ENCODE measurements at places on chromosomes 12 and 14.

DNA sequence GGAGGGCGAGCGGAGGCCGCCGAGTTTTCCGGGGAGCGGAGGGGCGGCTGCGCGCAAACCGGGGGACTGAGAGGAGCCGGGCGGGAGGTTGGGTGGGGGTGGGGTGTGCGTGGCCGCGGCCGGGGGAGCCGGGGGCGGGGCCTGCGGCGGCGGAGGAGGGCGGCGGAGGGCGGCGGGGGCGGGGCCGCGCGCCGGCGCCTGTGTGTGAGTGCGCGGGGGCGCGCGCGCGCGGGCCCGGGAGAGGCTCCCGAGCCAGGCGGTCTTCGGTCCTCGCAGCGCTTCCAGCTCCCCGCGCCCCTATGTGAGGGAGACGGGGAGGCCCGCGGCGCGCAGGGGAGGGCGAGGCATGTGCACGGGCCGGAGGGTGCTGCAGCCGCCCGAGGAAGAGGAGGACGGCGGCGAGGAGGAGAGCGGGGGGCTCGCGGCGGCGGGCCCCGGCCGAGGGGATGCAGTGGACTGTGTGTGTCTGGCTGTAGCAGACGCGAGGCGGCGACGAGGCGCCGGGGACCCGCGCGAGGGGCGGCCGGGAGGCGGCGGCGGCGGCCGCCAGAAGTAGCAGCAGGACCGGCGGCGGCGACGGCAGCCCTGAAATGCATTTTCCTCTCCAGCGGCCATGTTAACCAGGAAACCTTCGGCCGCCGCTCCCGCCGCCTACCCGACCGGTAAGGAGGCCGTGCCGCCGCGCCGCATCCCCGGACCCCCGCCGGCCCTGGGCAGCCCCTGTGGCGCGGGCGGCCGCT, at the start of gene DYRK2:
Gene DYRK2, plus strand, starts transcription at position 225 of the 740 bp plus-strand sequence. Its CDS starts 389 bp downstream, at position 614.
- DNase-seq: peak; percentile 83

GRCh38 chr12:12372946-12373722, 16.3 kb downstream of the BORCS5 start:
- no peak for DNase-seq

- no peak for DNase-seq
Observed at GRCh38 chr12:104352106-104352713, 48.7 kb downstream of the EID3 start.

DNA sequence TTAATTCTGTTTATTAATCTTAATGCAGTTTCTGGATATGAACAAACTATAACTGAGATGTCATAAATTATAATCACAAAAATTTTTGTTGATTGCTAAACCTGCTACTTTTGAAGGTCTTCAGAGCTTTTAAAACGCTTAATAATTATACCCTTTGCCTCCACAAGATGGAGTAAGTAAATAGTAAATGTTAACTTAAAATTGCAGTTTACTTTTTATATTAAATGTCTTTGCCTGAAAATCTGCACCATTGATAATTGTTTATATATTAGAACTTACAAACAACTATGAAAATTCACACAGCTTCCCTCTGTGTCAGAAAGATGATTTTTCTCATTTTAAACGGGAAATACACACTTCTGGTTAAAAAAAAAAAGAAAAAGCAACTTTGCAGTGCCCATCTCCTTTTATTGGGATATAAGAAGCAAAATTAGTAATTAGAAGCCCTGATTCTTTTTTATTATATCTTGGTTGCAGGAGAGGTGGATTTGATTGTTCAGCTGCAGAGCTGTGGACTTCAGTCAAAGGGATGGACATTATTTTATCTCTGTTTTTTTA, 35.6 kb downstream of the SCFD1 start:
- DNase-seq: peak; percentile 6

DNA sequence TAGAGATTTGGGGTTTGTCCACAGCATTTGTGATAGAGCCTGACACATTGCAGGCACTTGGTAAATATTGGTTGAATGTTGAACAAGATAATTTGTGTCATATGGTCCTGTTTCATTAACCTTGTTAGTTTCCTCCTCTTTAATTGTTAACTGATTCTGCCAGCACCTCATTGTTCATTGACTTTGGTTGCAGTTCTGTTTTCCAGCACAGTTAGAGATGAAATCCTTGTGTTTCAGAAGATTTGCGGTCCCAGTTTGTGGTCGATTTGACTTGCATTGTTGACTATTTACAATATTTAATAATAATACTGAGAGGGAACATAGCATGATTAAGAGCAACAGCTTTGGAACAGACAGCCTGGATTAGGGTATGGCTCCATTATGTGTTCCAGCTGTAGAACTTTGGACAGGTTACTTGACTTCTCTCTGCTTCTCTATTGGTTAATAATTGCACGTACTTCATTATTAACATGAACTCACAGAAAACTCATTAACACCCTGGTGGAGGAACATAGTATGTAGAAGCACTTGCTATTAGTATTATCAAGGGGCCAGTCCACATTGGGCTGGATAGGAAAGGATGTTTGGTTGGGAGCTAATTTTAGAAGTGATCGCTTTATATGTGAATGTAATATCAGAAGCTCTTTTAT, 8.7 kb downstream of the DRAM1 start:
- DNase-seq: no peak

- DNase-seq: no peak
Observed at GRCh38 chr12:59803735-59804134, 207.9 kb downstream of the SLC16A7 start.

Data from AG08395 (cell line).